ENCODE measurements at places on chromosomes 5 and 9.

DNA sequence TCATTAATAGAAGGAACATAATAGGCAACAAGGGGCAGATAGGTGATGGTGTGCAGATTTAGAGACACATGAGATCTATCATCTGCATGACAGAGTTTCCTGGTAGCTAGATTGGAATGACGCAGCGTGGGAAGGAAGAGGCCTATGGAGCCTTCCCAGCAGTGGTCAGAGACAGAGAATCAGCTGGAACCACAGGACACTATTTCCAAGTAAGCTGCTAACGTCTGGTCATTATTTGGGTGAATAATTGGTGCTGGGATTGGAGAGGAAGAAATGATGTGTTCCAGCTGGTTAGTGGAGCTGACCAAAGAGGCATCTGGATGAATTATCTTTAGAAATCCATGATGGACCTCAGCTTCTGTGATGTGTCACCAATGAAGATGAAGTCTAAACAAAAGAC, 91.2 kb upstream of the PRR16 start:
- no peak for DNase-seq

DNA sequence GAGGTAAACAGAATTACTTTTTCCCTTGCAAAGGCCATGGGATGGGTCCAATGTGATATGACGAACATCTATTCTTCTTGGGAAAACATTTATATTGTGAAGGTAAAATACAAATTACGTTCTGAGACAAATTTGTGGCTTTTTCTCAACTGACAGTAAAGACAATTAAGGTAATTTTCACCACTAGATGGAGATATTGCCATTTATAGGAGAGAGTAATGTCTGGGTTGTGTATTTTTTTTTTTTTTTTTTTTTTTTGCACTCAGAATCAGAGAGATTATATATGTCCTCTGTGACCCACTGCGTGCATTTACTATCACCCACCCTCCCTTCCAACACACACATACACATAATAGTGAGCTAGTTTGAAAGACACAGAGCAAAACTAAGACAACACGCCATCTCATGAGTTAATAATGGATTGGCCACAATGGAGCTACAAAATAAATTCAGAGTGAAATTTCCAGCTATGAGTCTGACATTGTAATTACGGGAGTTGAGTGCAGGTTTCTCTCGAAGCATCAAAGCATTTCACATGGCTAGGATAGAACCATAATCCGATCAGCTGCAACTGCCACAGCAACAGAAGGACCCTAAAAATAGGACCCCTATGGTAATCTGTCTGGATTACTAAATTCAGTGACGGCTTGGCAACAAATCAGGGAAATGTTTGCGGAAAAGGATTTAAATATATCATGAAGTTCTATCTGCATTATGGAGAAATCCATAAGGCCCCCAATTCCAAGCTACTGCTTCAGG, 49.2 kb downstream of the ANXA1 start:
- DNase-seq: peak; percentile 17

- DNase-seq: no peak
Observed at GRCh38 chr5:135986891-135987401, 32.2 kb upstream of the LECT2 start.

GRCh38 chr9:126000256-126000655, 253.1 kb downstream of the PBX3 start:
- no peak for DNase-seq

DNA sequence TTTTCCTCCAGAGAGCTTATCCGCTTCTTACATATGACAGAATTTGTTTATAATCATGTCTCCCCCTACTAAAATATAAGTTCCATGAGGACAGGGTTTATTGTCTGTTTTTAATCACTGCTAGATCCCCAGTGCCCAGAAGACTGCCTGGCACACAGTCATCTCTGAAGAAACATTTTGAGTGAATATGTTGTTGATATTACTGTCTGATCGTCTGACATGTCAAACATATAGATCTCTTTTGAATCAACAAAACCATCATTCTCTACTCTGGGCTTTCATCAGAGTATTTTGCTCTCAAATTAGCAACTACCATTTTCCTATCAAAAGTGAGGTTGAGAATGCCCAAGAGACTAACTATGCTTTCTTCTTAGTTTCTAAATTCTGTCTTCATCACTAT, 67.3 kb upstream of the SHISAL2B start:
- DNase-seq: no peak

DNA sequence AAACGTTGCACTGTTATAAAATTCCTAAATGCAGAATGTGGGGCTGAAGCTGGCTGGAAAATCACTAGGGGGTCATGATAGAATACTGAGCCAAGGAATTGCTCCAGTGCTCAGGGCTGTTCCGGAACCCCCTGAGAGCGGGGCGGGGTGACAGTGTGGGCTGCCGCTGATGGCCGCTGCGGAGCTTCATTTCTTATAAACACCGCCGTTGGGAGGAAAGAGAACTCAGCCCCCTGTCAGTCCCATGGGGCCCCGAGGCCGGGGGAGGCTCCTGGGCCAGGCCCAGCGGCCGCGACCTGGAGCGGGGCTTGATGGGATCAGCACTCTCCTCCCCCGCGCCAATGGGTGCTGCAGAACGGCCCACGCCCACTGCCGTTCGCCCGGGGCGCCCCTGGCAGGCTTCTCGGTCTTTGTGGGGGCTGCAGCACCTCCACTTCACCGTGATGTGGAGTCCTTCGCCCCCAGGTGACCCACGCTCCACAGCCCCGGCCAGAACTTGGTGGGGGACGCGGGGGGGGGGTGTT, 5.2 kb upstream of the IRF1 start:
- peak; percentile 88 for DNase-seq

- peak; percentile 10 for DNase-seq
Observed at GRCh38 chr5:72347801-72348308, 27.7 kb downstream of the PTCD2 start.

DNA sequence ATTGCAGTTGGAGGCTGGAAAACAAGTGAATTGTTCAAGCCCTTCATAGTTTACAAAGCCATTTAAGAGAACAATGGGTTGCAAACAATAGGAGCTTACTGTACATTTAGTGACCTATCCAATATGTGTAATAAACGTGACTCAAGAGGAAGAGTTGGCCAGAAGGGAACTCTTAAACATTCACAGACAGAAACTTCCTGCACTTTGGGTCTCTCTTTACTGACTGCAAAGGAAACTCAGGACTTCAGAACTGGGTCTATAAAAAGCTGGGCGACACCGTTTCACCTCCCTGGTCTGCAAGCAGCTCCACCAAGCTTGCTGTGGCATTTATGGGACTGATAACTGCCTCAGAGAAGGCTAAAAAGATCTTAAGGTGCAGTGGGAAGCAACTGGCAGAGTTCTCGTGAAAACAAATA, 48.7 kb upstream of the SPATA31D4 start:
- DNase-seq: no peak

DNA sequence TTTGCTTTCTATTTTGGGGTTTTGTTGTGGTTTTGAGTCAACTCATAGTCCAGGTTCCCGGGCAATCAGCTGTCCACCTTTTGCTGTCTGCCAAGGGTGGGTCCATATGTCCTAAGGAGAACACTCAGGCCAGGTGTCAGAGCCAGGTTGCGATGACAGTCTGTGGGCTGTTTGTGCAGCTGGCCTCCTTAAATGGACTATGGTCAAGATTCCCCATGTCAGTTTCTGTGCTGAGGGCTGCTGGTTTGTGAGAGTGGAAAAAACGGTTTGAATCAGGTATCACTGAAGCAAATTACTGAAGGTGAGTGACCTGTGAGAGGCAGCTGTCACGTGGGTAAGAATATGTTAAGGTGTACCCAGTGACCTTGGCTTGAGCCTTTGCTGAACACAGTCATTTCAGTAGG, 33.0 kb downstream of the SNX30 start:
- no peak for DNase-seq

DNA sequence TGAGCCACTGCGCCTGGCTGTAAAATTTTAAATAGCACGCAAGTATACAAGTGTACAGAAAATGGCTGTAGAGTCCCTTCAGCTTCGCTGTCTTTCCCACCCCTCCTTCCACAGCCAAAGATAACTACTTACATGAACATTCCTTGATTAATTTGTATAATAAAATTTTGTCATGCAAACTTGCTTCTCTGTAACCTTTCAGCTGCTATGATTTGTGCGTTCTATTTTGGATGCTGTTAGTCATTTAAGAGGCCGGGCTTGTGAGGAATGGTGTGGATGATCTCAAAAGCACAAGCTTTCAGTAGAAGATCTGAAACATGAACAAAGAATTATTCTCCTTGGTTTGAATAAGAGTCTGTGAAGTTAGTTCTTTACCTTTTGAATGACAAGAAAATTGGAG, 115.0 kb upstream of the TLE1 start:
- DNase-seq: no peak

DNA sequence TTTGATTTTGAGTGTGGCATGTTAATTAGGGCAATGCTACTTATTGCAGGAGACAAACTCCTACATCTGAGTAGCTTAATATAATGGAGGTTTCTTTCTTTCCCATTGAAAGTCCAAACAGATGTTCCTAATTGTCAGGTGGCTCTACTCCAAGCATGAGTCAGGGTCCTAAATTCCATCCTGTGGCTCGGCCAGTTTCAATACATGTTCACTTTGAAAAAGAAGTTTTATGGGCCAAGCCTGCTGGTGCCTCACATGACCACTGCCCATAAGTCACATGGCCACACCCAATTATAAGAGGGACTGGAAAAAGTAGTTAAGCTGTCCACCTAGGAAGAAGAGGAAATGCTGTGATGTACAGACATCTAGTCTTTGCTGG, 170.4 kb downstream of the ARRDC3 start:
- no peak for DNase-seq

- no peak for DNase-seq
Observed at GRCh38 chr5:180305481-180305880, 13.6 kb upstream of the MAPK9 start.

DNA sequence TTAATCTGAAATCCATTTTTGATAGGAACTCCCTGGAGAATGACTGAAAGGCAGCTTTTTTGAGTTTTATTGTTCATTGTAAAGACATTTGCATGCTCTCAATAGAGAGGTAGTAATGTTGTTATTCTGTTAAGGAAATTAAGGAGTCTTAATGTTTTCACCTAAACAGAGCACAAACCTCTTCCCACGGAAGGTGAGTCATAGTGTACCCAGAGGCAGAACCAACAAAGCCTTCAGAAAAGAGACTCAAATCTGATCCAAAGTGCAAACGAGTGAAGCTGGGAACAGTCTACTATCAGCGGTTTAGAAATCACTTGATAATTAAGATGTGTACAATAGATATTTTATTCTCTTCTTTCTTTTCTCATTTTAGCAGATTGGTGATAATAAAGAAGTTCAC, 470.5 kb downstream of the PLK2 start:
- DNase-seq: no peak

DNA sequence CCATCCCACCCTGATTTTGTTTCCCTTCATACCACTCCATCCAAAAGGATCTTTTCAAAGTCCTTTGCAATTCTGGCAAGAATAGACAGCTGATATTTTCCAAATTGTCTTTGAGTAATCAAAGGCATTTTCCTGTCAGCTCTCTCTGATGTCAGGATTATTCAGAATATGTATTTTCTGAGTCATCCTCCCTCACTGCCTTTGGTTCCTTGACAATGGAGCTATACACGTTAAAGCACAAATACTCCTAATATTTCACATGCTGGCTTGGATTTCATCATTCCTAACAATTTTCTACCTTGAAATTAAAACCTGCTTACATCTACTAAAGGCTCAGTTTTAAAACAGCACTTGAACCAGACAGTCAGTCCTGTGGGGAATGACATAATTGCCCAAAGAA, 379.4 kb downstream of the GADD45G start:
- DNase-seq: no peak

- no peak for DNase-seq
Observed at GRCh38 chr5:99355881-99356280, 427.1 kb upstream of the CHD1 start.

DNA sequence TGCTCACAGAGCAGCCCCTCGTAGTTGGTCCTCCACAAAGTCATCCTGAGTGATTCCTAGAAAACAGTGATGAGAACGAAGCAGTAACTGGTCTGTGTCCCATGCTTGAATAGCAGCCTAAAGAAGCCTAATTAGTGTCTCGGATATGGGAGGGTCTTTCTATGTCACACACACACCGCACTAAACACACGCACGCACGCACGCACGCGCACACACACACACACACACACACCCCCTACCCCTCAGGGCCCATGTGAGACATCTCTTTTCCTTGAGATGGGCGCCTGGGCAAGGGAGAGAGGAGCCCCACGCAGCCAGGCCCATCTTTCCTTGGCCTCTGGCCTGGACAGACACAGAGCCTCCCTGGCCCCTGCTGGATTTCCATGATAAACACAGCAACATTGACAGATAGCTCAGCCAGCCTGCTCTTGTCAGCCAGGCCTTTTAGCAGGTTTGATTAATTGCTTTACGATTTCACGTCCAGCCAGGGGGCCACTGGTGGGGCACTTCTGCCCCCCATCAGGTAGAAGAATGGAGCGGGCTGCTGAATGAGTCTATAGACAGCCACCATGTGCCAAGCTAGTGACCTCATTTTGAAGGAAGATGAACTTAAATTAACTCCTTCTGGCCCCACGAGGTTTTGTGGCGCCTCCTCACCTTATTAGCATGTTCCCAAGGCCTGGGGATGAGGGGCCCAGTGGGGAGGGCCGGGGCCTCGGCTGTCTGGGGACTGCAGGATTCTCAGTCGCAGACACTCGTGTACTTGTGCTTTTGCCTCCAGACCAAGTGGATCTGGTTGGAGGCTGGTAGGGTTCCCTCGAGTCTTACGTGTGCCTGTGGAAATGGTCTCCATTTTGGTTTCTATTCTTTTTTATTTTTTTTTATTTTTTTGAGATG, 36.2 kb upstream of the PRDM12 start:
- no peak for DNase-seq

- DNase-seq: no peak
Observed at GRCh38 chr9:7094052-7094451, 336.3 kb downstream of the KDM4C start.

DNA sequence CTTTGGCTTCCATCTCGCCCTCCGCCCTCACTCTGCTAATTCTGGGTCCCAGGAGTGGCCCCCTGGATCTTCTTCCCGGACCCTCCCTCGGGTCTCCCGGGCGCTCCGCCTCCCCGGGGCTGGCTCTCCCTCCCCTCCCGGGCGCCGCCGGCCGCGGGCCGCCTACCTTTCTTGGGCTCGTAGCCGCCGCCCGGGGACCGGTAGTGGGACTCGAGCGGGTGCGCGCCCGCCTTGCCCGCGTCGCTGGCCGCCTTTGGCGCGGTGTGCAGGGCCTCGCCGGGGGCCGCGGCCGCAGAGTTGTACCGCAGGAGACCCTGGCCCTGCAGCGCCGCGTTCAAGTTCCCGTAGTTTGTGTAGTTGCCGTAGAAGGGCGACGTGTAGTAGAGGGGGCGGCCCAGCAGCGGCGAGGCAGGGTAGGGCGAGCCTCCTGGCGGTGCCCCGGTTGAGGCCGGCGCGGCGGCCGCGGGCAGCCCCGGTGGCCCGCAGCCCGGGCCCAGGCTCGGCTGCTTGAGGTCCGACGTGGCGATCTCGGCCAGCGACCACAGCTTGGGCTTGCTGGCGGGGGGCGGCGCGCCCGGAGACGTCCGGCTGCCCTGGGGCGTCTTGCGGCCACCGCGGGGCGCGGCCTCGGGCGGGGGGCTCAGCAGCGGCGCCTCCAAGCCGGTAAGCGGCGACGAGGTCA, 3.2 kb downstream of the IRX2 start:
- DNase-seq: no peak

- DNase-seq: no peak
Observed at GRCh38 chr5:110854200-110854599, 115.4 kb downstream of the SLC25A46 start.
